ENCODE measurements at places on chromosomes 13 and 19.
A peak's percentile ranks its signal among the peaks of the same experiment; 100 is the strongest.

DNA sequence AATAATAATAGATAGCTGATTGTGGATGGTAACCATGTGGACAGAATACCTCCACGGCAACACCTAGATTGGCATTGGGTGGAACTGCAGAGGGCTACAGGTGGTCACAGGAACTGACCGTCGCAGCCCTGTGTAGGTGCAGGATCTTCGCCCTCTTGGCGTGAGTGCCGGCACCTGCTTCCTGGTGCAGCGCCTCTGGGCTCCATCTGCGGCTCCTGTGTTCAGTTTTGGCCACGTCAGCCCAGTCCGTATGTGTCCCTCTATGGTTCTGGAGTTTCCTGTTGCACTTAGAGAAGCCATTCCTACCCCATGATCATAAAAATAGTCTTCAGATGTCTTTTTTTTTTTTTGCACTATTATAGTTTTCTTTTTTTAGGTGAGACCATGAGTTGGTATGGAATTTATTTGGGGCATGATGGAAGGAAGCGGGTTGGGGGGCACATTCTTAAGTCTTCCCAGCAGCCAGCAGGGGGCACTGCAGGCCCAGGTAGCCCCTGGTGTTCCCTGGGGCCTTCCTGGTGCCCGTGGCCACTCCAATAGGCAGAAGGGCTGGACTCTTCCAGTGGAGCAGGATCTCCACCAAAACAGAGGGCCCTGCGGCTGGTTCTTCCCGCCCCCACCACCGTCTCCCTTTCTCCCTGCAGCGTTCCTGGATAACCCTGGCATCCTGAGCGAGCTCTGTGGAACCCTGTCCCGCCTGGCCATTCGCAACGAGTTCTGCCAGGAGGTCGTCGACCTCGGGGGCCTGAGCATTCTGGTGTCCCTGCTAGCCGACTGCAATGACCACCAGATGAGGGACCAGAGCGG lies 10.1 kb upstream of the SLC25A42 start:
- no peak for DNase-seq

DNA sequence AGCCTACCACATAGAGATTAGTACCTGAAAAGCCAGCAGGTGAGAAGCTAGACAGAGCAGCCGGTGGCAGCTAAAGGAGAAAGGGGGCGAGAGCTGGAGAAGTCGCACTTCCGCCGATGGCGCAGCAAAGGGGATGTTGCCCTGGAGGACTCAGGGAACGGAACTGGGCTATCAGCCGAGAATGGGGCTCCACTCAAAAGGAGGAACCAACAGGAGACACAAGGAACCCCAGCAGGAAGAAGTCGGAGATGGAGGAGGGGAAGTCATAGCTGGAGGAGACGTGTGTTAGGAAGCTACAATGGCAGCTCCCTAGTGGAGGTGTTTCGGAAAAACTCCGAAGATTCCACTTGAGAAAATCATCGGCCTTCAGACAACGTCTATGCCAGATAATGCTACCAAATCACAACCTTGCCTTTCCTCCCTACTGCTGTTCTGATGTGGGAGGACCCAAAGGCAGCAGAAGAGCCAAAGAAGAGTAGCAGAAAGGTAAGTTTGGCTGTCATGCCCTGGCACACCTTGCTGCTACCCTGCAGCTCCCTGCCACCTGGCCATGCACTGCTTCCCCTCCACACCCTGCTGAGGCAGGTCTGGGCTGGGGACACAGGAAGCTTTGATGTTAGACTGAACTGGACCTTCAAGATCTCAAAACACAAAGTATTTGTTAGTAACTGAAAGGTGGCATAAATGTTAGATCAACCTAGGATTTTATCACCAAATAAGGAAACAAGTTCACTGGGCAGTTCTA lies 127.9 kb downstream of the DLEU7 start:
- no peak for DNase-seq

DNA sequence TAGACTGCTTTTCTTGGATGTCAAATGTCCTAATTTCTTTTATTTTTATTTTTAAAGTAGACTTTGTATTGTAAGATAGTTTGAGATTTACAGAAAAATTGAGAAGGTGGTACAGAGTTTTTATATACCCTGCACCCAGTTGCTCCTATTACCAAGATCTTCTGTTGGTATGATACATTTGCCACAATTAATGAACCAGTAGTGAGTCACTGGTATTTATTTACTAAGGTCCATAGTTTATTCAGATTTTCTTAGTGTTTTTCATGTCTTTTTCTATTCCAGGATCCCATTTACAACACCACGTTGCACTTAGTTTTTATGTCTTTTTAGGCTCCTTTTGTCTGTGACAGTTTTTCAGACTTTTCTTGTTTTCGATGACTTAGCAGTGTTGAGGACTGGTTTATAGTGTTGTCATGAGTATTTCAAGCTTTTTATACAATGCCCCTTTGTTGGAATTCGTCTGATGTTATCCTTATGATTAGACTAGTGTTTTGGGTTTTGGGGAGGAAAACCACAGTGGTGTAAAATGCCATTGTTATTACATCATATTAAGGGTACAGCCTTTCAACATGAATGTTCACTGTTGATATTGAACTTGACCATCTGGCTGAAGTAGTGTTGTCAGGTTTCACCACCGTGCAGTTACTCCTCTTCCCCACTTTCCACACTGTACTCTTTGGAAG lies 35.9 kb downstream of the COG3 start:
- no peak for DNase-seq

GRCh38 chr13:108060111-108060510 lies 155.2 kb downstream of the LIG4 start:
- DNase-seq, result no peak

GRCh38 chr19:53642381-53643099 lies 10.7 kb downstream of the DPRX start:
- no peak for DNase-seq

DNA sequence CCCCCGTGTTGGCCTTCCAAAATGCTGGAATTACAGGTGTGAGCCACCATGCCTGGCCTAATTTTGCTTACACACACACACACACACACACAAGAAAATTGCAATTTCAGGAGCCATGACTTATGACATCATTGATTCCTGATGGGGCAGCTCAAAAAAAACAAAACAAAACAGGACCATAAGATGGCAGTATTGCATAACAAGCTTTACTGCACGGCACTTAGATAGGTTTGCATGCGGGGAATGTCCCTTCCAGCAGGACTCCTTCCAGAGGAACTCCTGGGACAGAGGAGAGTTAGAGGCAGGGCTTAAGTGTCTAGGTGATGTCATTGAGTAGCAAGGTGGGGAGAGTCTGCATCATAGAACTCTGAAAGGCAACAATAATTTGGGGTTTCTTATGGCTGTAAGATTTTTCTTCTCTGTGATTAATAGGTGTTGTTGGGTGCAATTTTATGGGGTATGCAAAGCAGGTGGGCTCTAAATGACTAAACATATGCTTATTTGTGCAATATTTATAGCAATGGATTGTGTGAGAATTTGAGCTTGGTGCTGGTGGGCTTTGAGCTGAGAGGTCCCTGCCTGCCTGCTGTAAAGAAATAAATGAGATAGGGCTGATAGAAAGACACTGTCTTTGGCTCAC lies 9.0 kb upstream of the ACSBG2 start:
- DNase-seq, result peak; percentile 22

GRCh38 chr19:9828551-9829063 lies 889 bp downstream of the UBL5 start:
- DNase-seq, result no peak

DNA sequence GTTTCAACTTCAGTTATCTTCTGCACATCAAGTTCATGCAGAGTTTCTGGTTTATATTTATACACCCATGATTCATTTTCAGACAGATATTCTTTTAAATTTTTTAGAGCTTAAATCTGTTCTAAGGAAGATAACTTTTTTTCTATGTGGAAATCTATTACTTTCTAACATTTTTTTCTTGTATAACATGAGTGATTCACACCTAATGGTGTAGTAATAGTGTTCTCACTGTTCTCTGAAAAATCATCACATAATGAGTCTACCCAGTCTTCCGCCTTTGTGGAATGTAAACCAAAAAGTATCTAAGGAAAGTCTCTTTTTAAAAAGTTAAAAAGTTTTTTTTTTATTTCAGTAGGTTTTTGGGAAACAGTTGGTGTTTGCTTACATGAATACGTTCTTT lies 70.8 kb downstream of the FNDC3A start:
- DNase-seq, result no peak

All from NCI-H2081 treated with DMSO at 0.1 percent for 48 hours (cell line).